ENCODE measurements at places on chromosomes 3 and 15. TPM values are rescaled to one million over a fixed set of nuclear protein-coding genes. Genes with fewer than 3 reads are reported as not detected.

DNA sequence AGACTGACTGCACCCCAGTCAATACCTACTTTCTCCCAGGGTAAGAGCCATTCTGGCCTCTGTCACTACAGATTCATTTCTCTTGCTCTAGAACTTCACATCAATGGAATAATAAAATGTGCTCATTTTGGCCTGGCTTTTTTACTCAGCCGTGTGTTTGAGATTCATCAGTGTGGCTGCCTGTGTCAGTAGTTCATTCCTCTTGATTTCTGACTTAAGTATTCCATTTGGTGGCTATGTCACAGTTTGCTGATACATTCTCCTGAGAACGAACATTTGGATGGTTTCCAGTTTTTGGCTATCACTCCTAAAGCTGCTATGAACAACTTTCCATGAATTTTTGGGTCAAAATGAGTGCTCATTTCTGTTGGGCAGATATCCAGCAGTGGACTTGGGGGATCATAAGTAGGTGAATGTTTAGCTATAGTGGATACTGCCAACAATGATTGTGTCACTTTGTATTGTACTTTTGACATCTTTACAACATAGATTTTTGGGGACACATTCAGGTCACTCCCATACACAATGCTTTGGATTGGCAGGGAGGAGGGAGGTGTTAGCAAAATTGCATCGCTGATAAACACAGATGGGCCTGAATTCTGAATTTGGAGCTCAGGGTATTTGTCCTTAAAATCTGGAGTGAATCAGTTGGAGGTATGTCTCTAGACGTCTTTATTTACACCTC lies 19.8 kb upstream of the FAM107A start:
- peaks cover 2% of the 10 kb centered on the region for H3K27me3 ChIP-seq
- no peaks in the 10 kb centered on the region for H3K36me3 ChIP-seq
- H3K4me3 ChIP-seq = no peak overlapping the region
- H3K27ac ChIP-seq = no peak overlapping the region
- no peak for DNase-seq
- no peaks in the 10 kb centered on the region for H3K4me1 ChIP-seq

GRCh38 chr3:33032938-33033337 lies 64.0 kb downstream of the GLB1 start:
- H3K27me3 ChIP-seq = no peaks in the 10 kb centered on the region
- no peak for DNase-seq
- no peak overlapping the region for H3K4me3 ChIP-seq

- no peaks in the 10 kb centered on the region for H3K36me3 ChIP-seq
- no peak overlapping the region for H3K4me3 ChIP-seq
- H3K4me1 ChIP-seq = no peaks in the 10 kb centered on the region
Measured at GRCh38 chr3:83877910-83878309, 1080.9 kb upstream of the CADM2 start.

DNA sequence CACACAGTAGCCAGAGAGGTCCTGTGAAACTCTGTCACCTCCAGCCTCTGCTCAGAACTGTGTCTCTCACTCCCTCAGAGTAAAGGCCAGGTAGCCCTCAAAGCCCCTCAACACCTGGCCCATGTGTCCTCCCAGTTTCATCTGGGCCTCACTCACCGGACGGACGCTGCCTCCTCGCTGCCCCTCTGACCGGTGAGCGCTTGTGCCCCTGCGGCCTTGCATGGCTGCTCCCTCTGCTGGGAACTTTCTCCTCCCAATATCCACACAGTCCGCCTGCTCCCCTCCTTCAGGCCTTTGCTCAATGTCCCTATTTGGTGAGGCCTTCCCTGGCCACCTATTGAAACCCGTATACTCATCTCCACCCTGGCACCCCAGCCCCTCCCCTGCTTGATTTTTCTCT lies 36.8 kb upstream of the TRH start:
- H3K27me3 ChIP-seq = no peaks in the 10 kb centered on the region
- peaks cover 3% of the 10 kb centered on the region for H3K4me1 ChIP-seq
- no peak for DNase-seq
- no peak overlapping the region for H3K4me3 ChIP-seq
- H3K36me3 ChIP-seq = no peaks in the 10 kb centered on the region
- no peak overlapping the region for H3K27ac ChIP-seq

DNA sequence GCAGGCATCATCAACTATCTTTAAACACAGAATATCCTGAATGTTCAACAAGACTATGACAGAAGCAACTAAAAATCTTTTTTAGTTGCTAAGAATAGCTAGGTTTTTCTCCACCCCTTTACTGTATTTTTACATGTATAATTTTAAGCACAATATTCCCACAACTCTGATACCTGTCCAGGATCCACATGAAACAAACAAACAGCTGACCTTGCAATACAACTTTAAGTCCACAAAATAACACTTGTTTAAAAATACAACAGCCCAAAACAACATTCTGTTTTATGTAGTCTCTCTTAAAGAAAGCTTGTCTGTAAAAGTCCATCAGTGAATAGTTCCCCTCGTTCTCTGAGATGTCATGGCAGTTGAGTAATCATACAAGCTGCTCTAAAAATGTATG lies 41.1 kb downstream of the IFT57 start:
- H3K4me1 ChIP-seq = no peaks in the 10 kb centered on the region
- no peaks in the 10 kb centered on the region for H3K27me3 ChIP-seq
- H3K36me3 ChIP-seq = no peaks in the 10 kb centered on the region
- H3K27ac ChIP-seq = no peak overlapping the region

DNA sequence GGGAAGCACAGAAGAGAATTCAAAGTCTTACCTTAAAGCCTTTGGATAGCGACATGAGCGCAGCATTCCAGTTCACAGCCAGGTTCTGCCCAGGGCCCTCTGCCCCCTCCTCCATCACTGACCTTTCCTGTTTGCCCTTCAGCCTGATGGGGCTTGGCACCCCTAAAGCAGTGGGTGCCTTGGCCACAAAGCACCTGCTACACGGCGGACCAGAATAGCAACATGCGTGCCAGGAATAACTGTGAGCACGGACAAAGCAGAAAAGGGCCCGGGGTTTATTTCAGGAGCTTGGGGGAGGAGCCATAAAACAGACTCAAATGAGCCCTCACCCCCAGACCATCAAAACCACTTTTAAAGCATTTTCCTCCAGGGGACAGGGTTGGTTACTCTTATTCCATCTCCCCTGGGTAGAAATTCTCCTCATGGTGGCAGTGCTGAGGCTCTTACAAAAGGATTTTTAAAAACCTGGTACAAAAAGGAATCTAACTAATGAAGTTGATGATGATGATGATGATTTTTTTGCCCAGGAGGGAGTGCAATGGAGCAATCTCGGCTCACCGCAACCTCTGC lies 135.4 kb downstream of the KLF13 start:
- H3K36me3 ChIP-seq = no peaks in the 10 kb centered on the region
- no peak for DNase-seq
- no peaks in the 10 kb centered on the region for H3K4me1 ChIP-seq
- no peak overlapping the region for H3K27ac ChIP-seq
- no peaks in the 10 kb centered on the region for H3K27me3 ChIP-seq

DNA sequence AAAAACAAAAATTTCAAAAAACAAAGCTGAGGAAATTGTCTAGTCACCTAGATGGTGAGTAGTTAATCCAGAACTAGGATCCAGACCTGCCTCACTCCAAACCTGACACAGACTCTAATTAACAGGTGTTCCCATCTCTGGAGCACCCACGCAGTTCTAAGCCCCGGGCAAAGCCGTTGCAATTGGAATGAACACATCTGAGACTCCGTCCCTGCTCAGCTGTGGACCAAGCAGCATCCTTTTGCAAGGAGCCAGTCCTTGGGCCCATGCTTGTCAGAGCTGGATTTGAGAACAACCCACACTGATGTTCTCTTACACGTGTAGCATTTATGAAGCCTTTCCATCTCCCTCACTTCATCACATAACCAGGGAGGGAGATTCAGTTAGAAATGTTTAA lies 54.8 kb downstream of the LMCD1 start:
- no peaks in the 10 kb centered on the region for H3K4me1 ChIP-seq
- no peaks in the 10 kb centered on the region for H3K27me3 ChIP-seq
- no peak for DNase-seq
- no peak overlapping the region for H3K4me3 ChIP-seq
- no peaks in the 10 kb centered on the region for H3K36me3 ChIP-seq
- no peak overlapping the region for H3K27ac ChIP-seq

- no peaks in the 10 kb centered on the region for H3K4me1 ChIP-seq
- no peaks in the 10 kb centered on the region for H3K36me3 ChIP-seq
- no peak overlapping the region for H3K4me3 ChIP-seq
- no peak overlapping the region for H3K27ac ChIP-seq
- H3K27me3 ChIP-seq = no peaks in the 10 kb centered on the region
Measured at GRCh38 chr3:108378153-108378951, 82.0 kb downstream of the HHLA2 start.

GAP43 gene
- total RNA-seq = not detected
